ENCODE measurements at places on chromosomes 1 and 21.
A peak's percentile ranks its signal among the peaks of the same experiment; 100 is the strongest.

DNA sequence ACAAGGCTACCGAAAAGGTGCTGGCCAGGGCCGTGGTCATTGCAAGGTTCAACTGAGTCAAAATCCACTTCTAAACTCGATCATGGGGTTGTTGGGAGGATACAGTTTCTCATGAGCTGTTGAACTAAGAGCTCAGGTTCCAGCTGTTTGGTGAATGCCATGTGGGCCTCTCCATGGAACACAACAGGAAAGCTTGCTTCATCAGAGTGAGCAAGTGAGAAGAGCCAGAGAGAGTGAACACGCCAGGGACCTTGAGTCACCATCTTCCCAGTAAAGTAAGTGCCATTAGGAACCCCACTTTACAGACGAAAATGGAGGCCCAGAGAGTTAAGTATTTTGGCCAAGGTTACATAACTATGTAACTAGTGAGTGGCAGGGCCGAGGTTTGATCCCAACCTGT is 475.1 kb upstream of the VAMP3 start:
- peak; percentile 75 for DNase-seq

GRCh38 chr1:110298991-110299390 is 40.2 kb upstream of the RBM15 start:
- DNase-seq: peak; percentile 45

DNA sequence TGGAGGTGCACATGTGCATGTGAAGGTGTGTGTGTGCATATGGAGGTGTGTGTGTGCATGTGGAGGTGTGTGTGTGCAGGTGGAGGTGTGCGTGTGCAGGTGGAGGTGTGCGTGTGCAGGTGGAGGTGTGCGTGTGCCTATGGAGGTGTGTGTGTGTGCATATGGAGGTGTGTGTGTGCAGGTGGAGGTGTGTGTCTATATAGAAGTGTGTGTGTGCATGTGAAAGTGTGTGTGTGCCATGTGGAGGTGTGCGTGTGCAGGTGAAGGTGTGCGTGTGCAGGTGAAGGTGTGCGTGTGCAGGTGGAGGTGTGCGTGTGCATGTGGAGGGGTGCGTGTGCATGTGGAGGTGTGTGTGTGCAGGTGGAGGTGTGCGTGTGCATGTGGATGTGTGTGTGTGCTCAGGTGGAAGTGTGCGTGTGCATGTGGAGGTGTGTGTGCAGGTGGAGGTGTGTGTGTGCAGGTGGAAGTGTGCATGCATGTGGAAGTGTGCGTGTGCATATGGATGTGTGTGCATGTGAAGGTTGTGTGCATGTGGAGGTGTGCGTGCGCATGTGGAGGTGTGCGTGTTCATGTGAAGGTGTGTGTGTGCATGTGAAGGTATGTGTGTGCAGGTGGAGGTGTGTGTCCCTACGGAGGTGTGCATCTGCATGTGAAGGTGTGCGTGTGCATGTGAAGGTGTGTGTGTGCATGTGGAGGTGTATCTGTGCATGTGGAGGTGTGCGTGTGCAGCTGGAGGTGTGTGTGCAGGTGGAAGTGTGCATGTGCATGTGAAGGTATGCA is 13.5 kb downstream of the C1orf74 start:
- no peak for DNase-seq

- DNase-seq: no peak
These were observed 5.0 kb upstream of the HTR1D start for GRCh38 chr1:23222331-23222730.

- DNase-seq: no peak
These were observed 251.4 kb upstream of the B3GALT2 start for GRCh38 chr1:193437785-193438184.

DNA sequence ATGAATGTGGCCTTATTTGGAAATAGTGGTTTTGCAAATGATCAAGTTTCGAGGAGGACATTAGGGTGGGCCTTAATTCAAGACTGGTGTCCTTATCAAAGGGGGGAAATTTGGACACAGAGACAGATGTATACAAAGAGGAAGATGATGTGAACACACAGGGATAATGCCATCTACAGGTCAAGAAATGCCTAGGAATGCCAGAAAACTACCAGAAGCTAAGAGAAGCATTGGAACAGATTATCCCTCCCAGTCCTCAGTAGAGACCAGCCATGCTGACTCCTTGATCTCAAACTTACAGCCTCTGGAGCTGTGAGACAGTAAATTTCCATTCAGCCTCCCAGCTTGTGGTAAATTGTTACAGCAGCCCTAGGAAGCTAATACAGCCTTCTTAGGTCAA is 151.4 kb downstream of the PTGER3 start:
- DNase-seq: peak; percentile 23

DNA sequence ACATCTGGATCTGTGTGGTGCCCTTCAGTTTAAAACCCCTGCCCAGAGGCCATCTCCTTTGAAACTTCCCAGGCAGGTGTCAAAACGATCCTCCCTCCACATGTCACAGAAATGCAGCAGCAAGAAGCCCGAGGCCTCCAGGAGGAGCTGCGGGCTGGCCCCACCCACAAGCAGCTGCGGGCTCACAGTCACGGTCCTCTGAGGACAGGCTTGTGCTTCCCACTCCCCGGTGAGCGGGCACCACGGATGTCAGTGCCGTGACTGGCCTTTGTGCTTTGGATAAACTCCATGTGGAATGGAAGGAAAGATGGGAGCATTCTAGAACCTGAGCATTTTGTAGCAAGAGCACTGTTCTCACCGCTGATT is 65.8 kb downstream of the SIK1 start:
- DNase-seq: peak; percentile 28

DNA sequence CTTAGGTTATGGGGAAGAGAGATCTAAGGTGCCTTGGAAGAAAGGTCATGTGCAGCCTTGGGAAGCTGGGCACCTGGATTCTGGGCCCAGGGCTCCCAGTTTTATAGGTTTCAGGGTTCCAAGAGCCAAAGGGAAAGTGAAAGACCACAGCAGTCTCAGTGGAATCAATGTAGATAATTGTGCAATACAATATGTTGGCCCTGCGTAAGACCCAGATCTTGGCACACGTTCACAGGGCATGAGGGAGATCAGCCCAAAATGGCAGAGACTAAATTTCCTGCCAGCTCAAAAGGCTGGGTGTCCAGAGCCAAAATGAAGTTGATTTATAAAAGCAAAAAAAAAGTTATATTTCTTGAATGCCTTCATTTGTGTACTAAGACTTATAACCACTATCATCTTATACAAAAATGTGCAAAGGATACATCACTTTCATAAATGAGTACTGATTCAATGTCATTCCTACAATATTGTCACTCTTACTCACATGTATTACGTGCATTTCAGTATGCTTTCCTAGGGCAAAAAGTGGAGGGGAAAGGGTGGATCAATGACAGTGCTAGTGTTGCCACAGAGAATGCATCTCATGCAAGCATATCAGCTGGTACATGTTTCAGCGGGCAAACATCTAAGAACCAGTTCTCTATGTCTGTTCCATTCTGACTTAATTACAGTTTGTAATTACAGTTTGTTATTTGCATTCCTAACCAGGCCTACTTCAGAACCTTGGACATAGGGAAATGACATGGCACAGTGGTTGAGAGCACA is 22.5 kb upstream of the NPL start:
- DNase-seq: no peak

- DNase-seq: no peak
These were observed 244.3 kb upstream of the C1orf105 start for GRCh38 chr1:172176206-172176605.

- DNase-seq: no peak
These were observed 99.8 kb downstream of the INTS7 start for GRCh38 chr1:211935448-211935970.

- DNase-seq: peak; percentile 54
These were observed 33.1 kb upstream of the NFASC start for GRCh38 chr1:204837440-204838084.

- no peak for DNase-seq
These were observed 871 bp downstream of the TUFT1 start for GRCh38 chr1:151540982-151541377.

GRCh38 chr1:37661401-37661800 is 26.7 kb upstream of the RSPO1 start:
- DNase-seq: no peak

DNA sequence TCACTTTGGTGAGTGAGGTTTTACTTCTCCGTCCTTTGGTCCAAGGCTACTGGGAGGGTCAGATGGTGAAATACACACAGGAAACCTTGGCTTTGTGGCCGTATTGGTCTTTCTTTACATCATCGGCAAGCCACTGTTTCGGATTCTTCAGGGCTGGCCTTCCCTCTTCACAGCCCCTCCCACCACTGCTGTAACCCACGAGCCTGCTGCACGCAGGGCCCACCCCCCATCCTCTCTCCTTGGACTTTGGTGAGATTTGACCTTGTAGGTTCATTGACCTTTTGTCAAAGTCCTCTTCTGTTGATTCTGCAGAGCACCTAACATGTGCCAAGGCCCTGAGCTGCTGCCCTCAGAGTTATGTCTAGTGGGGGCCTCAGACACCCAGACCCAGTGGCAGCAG is 328.6 kb downstream of the CAMTA1 start:
- DNase-seq: no peak

DNA sequence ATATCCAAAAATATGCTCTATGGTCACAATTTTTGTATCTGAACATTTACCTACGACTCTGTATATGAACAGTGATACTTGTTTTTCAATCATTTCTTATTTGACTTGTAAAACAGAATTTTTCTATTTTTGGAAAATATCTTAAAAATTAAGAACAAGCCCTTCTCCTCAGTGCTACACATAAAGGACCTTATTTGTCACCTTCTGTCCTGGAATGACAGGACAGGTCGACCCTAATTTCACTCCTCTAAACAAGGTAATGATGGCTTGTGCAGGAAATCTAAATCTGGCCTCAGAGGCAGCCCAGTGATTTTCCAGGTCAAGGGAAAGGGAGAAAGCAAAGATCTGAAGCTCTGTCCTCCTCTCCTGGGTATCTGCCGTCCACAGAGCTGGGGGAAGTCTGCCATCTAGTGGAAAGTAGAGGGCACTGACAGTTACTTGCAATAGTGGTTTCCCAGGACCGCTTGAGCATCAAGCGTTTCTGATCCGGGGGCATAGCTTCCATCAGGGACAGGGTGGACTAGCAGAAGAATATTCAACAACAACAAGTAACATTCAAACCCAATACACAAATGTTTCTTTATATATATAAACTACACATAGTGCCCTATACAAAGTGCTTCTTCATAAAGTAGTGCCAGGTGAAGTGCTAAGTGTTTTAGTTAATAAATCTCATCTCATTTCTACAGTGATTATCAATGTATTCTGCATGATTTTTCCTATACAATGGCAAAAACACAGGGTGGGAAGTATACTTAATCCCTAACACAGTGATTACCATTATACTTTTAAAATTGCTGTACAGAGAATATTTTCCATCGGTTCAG is 74.6 kb downstream of the SLC25A24 start:
- peak; percentile 79 for DNase-seq

GRCh38 chr1:244456586-244456985 is 4.5 kb upstream of the CATSPERE start:
- no peak for DNase-seq

DNA sequence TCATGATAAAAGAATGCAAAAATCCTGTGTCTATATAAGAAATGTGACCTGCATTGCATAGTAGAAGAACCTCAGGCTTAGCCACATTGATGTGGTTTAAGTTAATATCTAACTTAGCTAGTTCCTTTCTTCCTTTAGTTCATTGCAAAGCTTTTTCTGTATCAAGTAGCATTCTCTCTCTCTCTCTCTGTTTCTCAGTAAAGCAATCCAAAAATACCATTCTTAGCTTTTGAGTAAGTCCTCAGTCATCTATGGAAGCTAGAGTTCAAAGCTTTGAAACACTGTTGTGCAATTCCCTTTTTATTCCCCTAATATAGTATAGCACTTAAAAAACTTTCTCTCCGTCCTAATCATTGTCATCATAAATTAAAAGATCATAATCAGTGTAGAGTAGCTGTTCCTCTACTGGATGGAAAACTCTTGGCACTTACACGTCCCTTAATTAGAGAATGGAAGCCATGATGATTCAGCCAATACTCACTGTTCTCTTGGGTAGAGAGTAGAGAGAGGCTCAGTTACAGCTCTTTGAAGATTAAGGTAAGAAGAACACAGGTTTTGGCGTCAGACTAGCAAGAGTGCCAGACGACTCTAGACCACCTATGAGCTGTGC is 350.3 kb upstream of the LYPLAL1 start:
- peak; percentile 86 for DNase-seq

All from fibroblast of mammary gland (primary cell).